Caki2 (cell line): ENCODE measurements at places on chromosomes 1 and 21.

DNA sequence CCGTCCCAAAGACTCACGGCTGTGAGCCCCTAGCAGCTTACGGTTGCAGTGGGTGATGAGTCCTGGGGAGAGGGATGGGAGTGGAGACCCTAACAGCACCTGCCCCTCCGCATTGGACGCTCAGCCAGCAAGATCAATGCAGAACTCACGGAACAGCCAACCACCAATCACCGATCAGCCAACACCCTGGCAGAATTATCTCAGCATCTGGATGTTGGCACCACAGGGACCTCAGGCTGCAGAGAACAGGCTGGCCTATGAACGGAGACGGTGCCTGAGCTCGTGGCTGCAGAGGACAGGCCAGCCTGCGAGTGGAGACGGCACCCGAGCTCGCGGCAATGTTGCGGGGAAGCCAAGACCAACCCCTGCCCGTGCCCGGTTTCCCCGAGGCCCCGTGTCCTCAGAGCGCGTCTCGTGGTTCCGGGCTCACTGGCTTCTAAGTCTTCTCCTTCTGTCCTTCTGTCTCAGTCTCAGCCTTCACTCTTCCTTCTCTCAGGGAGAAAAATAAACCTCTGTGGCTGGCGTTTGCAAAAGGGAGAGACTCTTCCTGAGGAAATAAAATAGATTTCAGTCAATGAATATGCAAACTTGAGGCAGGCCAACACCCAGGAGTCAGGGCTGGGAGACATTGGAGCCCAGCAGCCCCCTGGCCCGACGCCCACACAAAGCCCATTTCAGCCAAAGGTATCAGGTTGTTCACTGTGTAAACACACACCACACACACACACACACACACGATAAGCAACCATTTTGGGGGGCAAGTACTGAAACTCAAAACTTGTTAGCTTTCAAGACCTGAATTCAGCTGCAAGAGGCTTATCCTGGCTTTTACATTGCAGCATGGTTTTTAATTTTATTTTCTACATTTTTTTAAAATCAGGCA lies 67.8 kb downstream of the SIK1 start:
- no peak for DNase-seq

DNA sequence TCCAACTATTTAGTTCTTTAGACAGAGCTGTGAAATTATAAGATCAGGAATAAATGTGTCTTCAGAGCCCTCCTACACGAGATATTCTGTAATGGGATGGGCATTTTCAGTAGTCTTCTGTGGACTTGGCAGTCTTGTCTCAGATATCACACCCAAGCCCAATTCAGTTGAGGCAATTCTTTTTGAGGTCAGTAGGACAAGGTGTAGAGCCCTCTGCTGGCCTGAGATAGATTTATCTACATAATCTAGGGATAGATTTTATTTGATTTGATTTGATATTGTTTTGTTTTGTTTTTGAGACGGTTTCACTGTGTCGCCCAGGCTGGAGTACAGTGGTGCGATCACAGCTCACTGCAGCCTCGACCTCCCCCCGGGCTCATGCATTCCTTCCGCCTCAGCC lies 77.5 kb downstream of the FMN2 start:
- DNase-seq = no peak

GRCh38 chr1:12464045-12464461 lies 154.0 kb downstream of the DHRS3 start:
- DNase-seq = no peak

- no peak for DNase-seq
Observed at GRCh38 chr1:214101246-214101645, 113.5 kb downstream of the PROX1 start.
